Breast epithelium (tissue), 4 donors: ENCODE measurements at places on chromosomes 2 and 18. TPM values are rescaled to one million over a fixed set of nuclear protein-coding genes. Genes with fewer than 3 reads are reported as not detected.

GRCh38 chr2:109711230-109712122 is 82.6 kb upstream of the RGPD5 start:
- H3K4me3 ChIP-seq = no peak overlapping the region
- no peaks in the 10 kb centered on the region for H3K36me3 ChIP-seq
- no peaks in the 10 kb centered on the region for H3K4me1 ChIP-seq
- peak; percentile 20 for DNase-seq
- no peaks in the 10 kb centered on the region for H3K27me3 ChIP-seq
- H3K27ac ChIP-seq = no peak overlapping the region

DNA sequence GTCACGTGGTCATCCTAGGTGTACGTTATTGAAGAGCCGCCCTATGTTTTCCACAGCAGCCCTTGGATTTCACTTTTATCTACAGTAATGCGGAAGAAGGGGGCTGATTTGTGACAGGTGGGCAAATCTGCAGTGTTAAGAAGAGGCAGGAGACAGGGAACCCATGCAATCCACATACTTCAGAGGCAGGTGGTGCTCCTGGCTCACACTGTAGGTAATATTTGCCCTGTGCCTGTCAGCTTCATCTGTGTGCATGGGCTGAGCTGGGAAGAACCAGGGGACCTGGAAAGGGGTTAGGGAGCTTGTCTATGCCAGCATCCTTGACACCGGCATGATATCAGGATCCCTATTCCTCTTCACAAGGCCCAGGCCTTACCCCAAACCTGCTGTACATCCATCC is 183.9 kb downstream of the SH3RF3 start:
- H3K27ac ChIP-seq = no peak overlapping the region
- H3K4me1 ChIP-seq = no peaks in the 10 kb centered on the region
- H3K27me3 ChIP-seq = no peaks in the 10 kb centered on the region
- no peak for DNase-seq
- H3K36me3 ChIP-seq = no peaks in the 10 kb centered on the region
- no peak overlapping the region for H3K4me3 ChIP-seq

DNA sequence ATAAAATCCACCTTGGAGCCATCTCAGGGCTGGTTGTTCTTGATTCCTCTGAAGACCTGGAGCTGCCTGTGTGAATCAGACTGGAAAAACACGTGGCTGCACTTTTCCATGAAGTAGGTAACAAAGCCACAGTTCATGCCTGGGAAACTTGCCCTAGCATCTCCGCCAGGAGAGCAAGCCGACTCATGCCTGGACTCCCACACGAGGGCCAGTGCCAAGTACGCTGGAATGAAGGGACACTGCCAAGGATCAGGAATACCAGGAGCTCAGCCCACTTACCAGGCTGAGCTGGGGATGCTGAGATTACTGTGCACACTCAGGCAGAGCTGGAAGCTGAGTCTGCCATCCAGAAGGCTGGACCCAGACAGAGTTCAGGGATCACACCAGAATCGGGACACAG is 10.9 kb upstream of the FHL2 start:
- no peak overlapping the region for H3K4me3 ChIP-seq
- peak; percentile 94 for DNase-seq
- peaks cover 3% of the 10 kb centered on the region for H3K4me1 ChIP-seq
- H3K27me3 ChIP-seq = no peaks in the 10 kb centered on the region
- H3K36me3 ChIP-seq = no peaks in the 10 kb centered on the region

- H3K27ac ChIP-seq = peak overlapping the region; percentile 71
- peak overlapping the region; percentile 59 for H3K4me3 ChIP-seq
These were observed 343 bp upstream of the CD302 start for GRCh38 chr2:159798376-159798725.

- DNase-seq = no peak
- H3K36me3 ChIP-seq = no peaks in the 10 kb centered on the region
- no peaks in the 10 kb centered on the region for H3K4me1 ChIP-seq
- no peak overlapping the region for H3K27ac ChIP-seq
These were observed 153.3 kb downstream of the METTL4 start for GRCh38 chr18:2417861-2418610.

- DNase-seq = no peak
- H3K27me3 ChIP-seq = no peaks in the 10 kb centered on the region
- no peak overlapping the region for H3K4me3 ChIP-seq
- H3K36me3 ChIP-seq = peaks cover 8% of the 10 kb centered on the region
- H3K4me1 ChIP-seq = no peaks in the 10 kb centered on the region
These were observed 62.0 kb upstream of the WDR75 start for GRCh38 chr2:189379287-189379630.

Gene MAP3K19
- not detected for total RNA-seq

Gene UPP2
- total RNA-seq = 0.16 TPM
